ENCODE measurements at places on chromosomes 13 and 19. TPM values are rescaled to one million over a fixed set of nuclear protein-coding genes. Genes with fewer than 3 reads are reported as not detected.

Gene ZNF567
- total RNA-seq, result 2.3 TPM

Gene PLA2G4C
- total RNA-seq, result 0.32 TPM

Gene CD79A
- total RNA-seq, result 2.6 TPM

Gene GZMM
- not detected for total RNA-seq

Gene ZNF780B
- total RNA-seq, result 8.2 TPM

Gene CEACAM21
- total RNA-seq, result 2.0 TPM

Gene TNFRSF19
- 13.1 TPM for total RNA-seq

Gene POLD1
- 24.3 TPM for total RNA-seq

Gene FLT3LG
- 3.3 TPM for total RNA-seq

Gene SPC24
- total RNA-seq, result 17.1 TPM

Data from esophagus mucosa (tissue), 1 donor.